Hepatic stellate cell (primary cell): ENCODE measurements at places on chromosomes 12 and 14.
A peak's percentile ranks its signal among the peaks of the same experiment; 100 is the strongest.

GRCh38 chr14:62946221-62946620 lies 99.0 kb downstream of the KCNH5 start:
- DNase-seq = no peak

DNA sequence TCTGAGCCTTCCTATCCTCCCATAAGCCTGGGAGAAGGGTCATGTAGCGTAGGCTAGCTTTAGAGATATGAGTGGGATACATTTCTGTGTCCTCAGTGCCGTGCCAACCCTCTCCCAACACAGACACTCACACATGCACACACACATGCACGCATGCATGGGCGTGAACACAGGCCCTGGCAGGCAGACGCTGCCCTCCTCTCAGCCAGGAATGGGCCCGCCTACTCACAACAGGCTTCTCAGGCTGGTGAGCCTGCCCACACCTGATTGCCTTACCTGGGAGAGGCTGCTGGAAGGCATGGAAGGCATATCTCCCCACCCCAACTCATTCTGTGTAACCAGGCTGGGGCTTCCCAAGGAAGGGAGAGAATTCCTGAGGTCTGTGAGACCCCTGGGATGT lies 12.8 kb upstream of the ACVR1B start:
- no peak for DNase-seq

DNA sequence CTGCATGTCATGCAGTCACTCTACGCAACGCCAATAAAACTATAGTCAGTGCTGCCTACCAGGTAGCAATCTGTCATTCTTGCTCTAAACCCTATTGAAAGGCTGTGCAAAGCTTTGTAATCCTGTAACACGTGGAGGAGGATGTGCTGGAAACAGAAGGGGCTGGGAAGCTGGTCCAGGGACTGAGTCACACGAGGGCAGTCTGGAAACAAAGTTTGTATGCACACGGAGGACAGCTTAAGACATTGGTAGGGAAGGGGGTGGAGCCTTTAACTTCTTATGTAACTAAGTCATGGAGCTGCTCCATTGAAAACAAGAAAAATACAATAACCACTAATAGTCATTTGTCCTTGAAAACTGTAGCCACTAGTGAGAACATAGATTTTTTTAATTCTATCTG lies 128.0 kb downstream of the BCAT1 start:
- DNase-seq = no peak

DNA sequence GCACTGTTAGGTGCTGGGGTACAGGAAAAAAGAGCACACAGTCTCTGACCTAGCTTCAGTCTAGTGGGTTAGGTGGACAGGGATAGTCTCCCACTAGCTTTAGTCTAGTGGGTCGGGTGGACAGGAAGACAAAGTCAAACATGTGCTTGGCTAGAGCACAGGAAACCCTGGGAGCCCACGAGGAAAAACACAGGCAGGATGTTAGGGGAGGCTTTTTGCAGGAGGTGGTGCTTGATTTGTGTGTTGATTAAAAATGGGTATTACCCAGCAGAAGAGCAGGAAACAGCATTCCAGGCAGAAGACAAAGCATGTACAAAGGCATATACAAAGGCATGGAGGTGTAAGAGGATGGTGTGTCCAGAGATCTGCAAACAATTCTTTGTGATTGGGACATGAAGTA lies 23.3 kb downstream of the SLC38A2 start:
- DNase-seq = no peak

- DNase-seq = peak; percentile 85
These were observed 38.0 kb downstream of the CHGA start for GRCh38 chr14:92960706-92961566.

- DNase-seq = no peak
These were observed 485.9 kb downstream of the APAF1 start for GRCh38 chr12:99130808-99131553.

DNA sequence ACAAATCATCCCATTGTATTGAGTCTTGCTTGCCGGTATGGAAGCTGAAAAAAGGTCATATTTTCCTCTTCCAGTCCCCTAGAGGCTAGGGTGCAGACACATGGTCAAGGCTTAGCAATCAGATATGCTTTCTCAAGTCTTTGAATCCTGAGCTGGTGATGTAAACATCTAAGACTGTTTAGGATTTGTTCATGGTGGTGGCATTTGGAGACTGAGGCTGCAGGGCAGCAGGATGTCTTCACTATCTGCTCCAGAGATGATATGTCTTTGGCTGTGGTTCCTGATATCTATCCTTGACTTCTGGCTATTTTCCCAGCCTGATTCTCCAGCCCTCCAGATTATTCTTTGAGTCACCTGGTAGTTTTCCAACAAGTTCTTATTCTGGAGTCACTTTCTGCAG lies 50.5 kb upstream of the DACT1 start:
- DNase-seq = peak; percentile 58

GRCh38 chr14:22065347-22065746 lies 391.7 kb upstream of the OR4E1 start:
- no peak for DNase-seq

DNA sequence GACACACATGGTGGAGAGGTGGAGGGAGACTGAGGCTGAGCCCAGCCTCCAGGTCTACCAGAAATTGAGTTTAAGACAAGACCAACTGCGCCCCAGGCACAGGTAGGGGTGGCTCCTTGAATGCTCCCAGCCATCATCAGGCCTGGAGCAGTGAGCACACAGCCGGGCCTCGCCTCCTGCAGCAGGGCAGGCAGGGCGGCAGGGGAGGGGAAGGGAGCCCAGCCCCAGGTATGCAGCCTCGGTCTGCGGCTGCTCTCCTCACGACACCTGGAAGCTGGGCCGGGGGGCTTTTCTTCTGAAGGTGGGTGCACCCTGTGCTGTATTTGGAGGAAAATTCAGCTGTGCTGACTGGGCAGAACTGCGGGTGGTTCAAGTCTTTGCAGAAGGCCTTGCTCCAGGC lies 29.5 kb upstream of the TDRD9 start:
- DNase-seq = no peak

DNA sequence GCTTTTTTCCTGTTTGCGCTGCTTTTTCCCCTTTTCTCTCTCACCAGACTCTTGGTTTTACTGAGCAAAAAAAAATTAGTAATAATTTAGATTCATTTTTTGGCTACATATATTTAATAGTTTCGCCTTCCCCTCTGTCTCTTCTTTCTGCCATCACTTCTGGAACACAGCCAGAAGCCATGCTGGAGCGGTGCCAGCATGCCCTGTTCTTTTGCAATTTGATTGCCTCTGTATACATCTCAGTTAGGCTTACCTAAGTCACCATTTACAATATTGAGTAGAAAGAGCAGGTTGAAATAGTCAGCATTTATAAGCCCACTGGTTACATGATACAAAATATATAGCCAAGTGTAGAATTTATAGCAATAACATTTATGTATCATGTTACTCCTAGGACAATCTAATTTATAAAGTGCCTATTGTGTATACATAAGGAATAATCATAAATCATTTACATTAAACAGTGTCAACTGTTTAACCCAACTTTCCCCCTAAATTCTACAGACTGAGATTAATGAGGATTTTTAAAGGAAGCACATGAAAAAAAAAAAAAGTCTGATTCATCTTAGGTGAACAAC lies 413.8 kb upstream of the SOX5 start:
- DNase-seq = no peak

GRCh38 chr14:80404413-80404812 lies 193.1 kb upstream of the DIO2 start:
- no peak for DNase-seq

- DNase-seq = no peak
These were observed 69.3 kb downstream of the BCAT1 start for GRCh38 chr12:24879644-24880043.

GRCh38 chr14:22577334-22577908 lies 11.6 kb downstream of the DAD1 start:
- no peak for DNase-seq

DNA sequence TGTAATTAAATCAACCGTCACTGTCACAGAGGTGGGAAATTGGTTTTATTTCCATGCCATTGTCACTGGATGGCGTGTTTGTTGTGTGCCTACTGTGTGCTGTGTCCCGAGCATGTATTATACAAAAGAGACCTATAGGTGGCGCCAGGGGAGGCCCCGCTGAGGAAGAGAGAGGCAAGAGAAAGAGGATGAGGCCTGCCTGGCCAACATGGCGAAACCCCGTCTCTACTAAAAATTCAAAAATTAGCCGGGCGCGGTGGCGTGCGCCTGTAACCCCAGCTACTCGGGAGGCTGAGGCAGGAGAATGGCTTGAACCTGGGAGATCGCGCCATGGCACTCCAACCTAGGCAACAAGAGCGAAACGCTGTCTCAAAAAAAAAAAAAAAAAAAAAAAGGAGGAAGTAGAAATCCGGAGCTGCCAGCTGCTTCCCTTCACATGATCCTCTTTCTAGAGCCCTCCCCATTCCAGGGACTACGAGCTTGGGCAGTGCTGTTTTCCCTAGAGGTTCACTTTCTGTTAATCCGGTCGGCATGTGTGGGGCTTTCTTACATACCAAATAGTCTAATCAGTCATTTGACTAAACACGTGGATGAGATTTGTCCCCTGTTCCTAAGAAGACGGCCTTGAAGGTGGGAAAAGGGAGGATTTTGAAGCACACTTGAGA lies 6.4 kb upstream of the CCDC175 start:
- no peak for DNase-seq

DNA sequence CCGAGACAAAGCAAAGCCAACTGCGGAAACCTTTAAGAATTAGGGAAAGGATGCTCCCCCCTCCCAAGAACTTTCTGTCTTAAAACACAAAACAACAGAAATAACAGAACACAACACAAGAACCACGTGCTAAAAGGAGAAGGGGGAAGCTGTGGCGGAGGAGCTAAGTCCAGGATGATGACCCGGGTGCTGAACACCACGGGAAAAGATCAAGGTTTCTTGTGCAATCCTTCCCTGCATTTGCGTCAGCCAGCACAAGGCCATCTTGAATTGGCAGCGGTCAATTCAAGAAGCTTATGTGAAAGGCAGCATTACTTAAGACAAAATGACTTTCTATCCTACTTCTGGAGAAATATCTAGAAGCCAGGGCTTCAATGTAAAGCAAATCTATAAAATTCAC lies 11.0 kb upstream of the CREBL2 start:
- no peak for DNase-seq

DNA sequence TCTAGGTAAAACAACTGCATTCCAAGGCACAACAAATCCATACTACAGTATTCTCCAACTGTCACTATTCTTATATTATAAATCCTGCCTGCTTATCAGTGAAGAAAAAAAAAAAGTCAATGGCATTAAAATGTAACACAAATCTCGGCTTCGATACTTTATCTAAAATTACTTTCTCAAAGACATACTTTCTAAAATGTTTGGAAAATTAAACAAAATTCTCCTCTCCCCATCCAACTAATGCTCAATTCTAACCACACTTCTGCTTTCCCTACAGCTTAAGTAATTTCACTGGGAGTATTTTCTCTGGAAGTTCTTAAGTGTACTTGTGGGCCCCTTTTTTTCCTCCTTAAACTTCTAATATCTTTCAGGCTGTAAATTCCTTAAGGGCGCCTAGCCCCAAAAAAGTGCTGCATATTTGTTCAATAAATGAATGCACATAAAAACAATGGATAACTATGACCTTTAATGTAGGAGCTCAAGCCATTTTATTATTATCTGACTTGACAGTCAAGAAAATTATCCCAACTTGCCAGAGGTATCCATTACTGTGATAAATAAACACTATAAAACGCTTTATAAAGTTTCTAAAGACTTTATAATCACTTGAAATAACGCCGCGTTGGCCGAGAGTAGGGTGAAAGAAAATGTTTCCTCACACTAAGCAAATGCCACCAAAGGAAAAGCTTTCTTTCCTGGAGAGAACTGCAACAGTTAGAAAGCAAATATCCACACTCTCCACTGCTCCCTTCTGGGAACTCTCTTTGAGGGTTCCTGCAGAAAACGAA lies 977 bp downstream of the HEATR5A start:
- DNase-seq = no peak

DNA sequence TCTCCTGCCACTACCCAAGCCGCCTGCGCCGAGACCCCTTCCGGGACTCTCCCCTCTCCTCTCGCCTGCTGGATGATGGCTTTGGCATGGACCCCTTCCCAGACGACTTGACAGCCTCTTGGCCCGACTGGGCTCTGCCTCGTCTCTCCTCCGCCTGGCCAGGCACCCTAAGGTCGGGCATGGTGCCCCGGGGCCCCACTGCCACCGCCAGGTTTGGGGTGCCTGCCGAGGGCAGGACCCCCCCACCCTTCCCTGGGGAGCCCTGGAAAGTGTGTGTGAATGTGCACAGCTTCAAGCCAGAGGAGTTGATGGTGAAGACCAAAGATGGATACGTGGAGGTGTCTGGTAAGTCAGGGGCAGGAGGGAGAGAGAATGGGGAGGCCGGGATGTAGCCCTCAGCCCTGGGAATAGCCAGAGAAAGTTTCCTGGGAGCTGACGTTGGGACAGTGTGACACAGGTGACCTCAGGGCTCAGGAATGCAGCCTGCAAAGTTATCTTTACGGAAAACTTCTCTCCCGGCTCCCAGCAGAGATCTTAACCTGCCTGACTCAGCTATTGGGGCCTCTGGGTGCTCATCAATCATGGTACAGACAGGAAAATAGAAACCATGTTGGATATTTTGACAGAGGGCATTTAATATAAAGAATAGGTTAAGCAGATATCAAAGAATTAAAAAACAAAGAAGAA lies 747 bp downstream of the HSPB8 start:
- DNase-seq = peak; percentile 75

- DNase-seq = no peak
These were observed 64.8 kb downstream of the CCDC60 start for GRCh38 chr12:119399301-119399700.

GRCh38 chr14:57275023-57275664 lies 6.4 kb downstream of the AP5M1 start:
- DNase-seq = no peak

- no peak for DNase-seq
These were observed 108.3 kb downstream of the PTPN11 start for GRCh38 chr12:112527082-112527481.

- DNase-seq = no peak
These were observed 8.6 kb upstream of the GPR68 start for GRCh38 chr14:91252871-91253794.

DNA sequence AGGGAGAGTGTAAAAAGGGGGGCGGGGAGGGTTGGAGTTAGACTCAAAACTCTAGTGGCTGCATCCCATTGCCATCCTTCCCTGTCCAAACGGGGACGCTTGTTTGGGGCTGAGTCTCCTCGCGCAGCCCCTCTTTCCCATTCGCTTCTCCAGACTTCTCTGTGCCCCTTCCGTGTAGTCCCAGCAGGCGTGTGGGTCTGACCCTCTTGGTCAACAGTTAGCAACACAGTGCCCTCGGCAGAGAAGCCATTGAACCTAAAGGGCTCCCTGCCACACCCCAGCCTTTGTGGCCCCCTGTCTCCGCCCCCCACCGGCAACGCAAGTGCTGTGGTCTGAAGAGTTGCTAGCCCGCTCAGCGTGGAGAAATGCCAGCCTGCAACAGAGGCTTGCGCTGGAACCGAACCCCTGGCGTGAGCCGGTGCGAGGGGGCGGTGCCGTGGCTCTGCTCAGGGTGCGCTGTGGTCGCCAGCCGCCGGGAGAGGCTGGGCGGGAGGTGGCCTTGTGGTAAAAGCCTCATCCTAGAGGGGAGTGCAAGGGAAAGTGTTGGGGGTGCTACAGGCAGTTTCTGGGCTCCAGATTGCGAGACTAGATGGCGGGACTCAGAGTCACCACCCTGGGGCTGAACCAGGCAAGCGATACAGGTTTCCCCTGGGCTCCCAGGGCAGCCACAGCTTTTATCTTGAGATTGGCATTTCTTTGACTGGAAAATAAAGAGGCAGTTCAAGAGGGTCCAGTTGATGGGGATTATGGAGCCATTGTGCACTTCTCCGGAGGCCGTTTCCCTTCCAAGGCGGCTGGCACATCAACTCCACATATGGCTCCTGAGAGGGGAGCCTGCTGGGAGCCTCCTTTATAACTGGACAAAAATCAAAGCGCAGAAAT lies 2.1 kb downstream of the PLXNC1 start:
- DNase-seq = no peak

- no peak for DNase-seq
These were observed 54.7 kb downstream of the BCL11B start for GRCh38 chr14:99217066-99217955.

- DNase-seq = peak; percentile 61
These were observed 1.5 kb downstream of the PTMS start for GRCh38 chr12:6767353-6768319.
